ENCODE measurements at places on chromosomes 1 and 21. TPM values are rescaled to one million over a fixed set of nuclear protein-coding genes. Genes with fewer than 3 reads are reported as not detected.

Gene ATP6V1G3
- not detected for total RNA-seq

Gene GPR137B
- 26.0 TPM for total RNA-seq

Gene ALDH4A1
- 26.4 TPM for total RNA-seq

Gene HSD3B2
- total RNA-seq: not detected

Gene PGLYRP3
- total RNA-seq: not detected

Gene ZNF124
- total RNA-seq: 15.6 TPM

DNA sequence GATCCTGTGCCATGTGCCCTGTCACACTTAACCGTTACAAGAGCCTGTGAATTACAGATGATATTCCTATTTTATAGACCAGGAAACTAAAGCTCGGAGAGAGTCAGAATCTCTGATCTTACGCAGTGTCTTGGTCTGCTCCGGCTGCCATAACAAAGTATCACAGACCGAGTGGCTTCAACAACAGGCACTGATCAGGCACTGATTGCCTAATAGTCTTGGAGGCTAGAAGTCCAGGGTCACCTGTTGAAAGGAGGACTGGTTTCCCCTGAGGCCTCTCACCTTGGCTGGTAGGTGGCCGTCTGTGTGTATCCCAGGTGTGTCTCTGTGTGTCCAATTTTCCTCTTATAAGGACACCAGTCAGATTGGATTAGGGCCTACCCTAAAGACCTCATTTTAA is 31.5 kb upstream of the KCNE2 start:
- H3K4me3 ChIP-seq: no peak overlapping the region
- H3K27ac ChIP-seq: no peak overlapping the region

GRCh38 chr1:75099581-75099980 is 34.6 kb upstream of the LHX8 start:
- H3K4me3 ChIP-seq: no peak overlapping the region
- no peaks in the 10 kb centered on the region for H3K27me3 ChIP-seq
- H3K4me1 ChIP-seq: no peaks in the 10 kb centered on the region
- DNase-seq: no peak

GRCh38 chr1:91901231-91901630 is 15.3 kb upstream of the TGFBR3 start:
- no peak overlapping the region for H3K4me3 ChIP-seq
- H3K27ac ChIP-seq: 0 out of 2 replicates have a peak overlapping the region, but pooled peaks have one; percentile 42
- H3K4me1 ChIP-seq: peaks cover 17% of the 10 kb centered on the region
- no peak for DNase-seq

DNA sequence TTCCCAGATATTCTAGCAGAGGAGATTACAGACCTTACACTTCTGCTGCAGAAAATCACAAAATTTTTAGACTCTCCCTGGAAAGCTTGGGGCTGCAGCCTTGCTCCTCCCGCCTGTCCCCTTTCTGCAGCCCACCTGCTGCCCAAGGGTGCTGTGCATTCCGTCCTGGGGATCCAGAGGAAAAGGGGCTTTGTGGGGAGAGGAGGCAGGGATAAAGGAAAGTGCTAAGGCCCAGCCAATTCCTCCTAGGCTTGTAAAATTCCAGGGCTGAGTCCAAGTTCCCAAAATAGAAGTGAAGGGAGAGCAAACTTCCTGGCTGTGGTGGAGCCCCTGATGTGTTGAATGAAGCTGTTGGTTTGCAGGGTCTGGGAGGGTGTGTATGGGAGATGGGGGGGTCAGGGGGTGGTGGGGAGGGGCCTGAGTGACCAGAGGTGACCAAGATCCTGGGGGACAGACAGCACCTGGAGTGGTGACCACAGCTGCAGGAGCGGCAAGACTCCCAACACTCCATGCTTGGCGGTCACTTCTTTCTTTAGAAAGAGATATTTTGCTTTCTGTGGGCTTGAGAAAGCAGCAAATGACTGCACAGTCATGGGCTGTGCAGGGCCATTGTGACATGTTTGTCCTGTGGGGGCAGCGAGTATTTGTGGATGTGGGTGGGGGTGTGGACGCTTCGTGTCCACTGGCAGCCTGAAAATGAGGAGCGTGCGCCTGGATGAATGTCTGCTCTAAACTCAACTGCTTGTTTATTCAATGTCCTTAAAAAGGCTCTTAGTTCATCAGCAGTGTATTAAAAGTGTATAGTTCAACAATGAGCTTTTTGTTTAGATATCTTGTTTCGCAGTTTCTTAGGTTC is 68.4 kb downstream of the TLR5 start:
- no peak for DNase-seq
- H3K27ac ChIP-seq: no peak overlapping the region
- peaks cover 53% of the 10 kb centered on the region for H3K27me3 ChIP-seq
- H3K36me3 ChIP-seq: no peaks in the 10 kb centered on the region
- no peaks in the 10 kb centered on the region for H3K4me1 ChIP-seq

- H3K4me1 ChIP-seq: no peaks in the 10 kb centered on the region
- H3K4me3 ChIP-seq: no peak overlapping the region
- no peak overlapping the region for H3K27ac ChIP-seq
- no peaks in the 10 kb centered on the region for H3K36me3 ChIP-seq
- peak; percentile 32 for DNase-seq
These were observed 158.5 kb downstream of the KCNJ6 start for GRCh38 chr21:37757606-37758376.

- no peaks in the 10 kb centered on the region for H3K27me3 ChIP-seq
- no peak overlapping the region for H3K27ac ChIP-seq
- DNase-seq: no peak
These were observed 14.6 kb downstream of the PYCR2 start for GRCh38 chr1:225909477-225909876.

DNA sequence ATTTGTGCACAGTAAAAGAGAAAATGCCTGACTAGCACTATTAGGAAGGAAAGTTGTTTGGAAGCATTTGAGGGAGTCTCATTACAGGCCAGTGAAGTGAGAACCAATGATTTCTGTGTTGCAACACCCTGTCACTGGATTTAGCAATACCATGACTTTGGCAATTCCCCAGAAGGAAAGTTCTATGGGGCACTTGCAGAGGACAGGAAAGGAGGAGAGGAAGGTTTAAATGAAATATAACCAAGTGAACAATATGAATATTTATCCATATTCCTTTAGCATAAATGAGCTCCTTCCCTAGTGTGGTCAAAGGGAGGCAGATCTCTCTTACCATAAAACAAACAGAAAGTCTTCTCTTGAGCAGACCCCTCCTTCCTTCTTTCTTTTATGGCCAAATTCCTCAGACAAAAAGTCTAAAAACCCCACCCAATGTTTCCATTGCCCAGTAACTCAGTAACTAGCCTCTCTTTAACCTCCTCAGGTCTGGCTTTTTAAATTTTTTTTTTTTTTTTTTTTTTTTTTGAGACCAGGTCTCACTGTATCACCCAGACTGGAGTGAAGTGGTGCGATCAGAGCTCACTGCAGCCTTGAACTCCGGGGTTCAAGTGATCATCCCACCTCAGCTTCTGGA is 5.5 kb downstream of the TLR5 start:
- peak; percentile 79 for DNase-seq
- 0 out of 2 replicates have a peak, but pooled peaks cover 7% of the 10 kb centered on the region for H3K27me3 ChIP-seq
- H3K4me1 ChIP-seq: peaks cover 31% of the 10 kb centered on the region
- H3K27ac ChIP-seq: no peak overlapping the region
- no peaks in the 10 kb centered on the region for H3K36me3 ChIP-seq

- no peak overlapping the region for H3K4me3 ChIP-seq
- H3K27me3 ChIP-seq: no peaks in the 10 kb centered on the region
- DNase-seq: no peak
- H3K27ac ChIP-seq: no peak overlapping the region
- no peaks in the 10 kb centered on the region for H3K4me1 ChIP-seq
- H3K36me3 ChIP-seq: no peaks in the 10 kb centered on the region
These were observed 840.9 kb downstream of the LTN1 start for GRCh38 chr21:28151758-28152157.

- H3K36me3 ChIP-seq: no peaks in the 10 kb centered on the region
- H3K4me1 ChIP-seq: peaks cover 7% of the 10 kb centered on the region
- no peak for DNase-seq
- H3K27ac ChIP-seq: no peak overlapping the region
- H3K27me3 ChIP-seq: no peaks in the 10 kb centered on the region
- H3K4me3 ChIP-seq: no peak overlapping the region
These were observed 348.9 kb downstream of the ASTN1 start for GRCh38 chr1:176815621-176816020.

DNA sequence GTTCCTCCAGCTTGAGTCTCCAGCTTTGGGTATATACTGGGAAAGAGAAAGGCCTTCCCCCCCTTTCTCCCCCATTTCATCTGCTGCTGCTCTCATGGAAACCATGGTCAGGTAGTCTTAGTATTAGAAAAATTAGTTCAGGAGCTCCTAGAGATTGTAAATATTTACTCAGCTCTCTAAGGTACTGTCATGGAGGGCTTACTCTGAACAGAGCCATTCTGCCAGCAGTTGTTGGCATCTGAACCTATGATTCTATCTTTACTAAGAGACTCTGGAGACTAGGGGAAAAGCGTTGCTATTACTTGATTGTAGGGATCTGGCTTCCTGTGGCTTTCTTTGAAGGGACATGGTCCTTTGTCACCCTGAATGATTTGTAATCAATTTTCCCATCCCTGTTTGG is 6.1 kb downstream of the INTS3 start:
- no peaks in the 10 kb centered on the region for H3K36me3 ChIP-seq
- DNase-seq: peak; percentile 30
- 0 out of 2 replicates have a peak, but pooled peaks cover 8% of the 10 kb centered on the region for H3K4me1 ChIP-seq
- no peak overlapping the region for H3K27ac ChIP-seq

DNA sequence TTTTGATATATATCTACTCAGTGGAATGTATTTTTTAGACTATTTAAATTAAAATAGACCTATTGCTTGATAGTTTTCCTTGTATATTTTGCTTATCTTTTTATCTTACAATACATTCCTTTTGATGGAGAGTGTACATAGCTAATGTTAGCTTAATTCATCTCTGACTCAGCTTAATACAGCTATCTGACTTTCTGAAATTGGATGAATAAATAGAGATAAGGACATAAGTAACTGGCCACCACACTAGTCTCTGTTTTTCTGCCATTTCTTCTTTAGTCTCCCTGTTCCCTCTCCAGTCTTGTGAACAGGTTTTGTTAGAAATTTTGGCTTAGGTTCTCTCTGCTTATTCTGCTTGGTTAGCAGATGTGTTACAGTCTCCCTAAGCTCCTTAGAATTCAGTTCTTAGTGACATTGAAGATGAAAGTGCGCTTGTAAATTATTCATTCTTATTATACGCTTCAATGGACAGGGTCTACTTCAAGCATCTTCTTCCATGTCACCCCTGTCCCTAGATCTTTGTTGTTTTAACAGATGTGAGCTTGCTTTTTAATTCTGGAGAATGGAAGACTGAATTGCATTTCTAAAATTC is 59.6 kb downstream of the XPR1 start:
- H3K4me1 ChIP-seq: peaks cover 3% of the 10 kb centered on the region
- no peaks in the 10 kb centered on the region for H3K36me3 ChIP-seq
- no peak overlapping the region for H3K27ac ChIP-seq
- H3K27me3 ChIP-seq: no peaks in the 10 kb centered on the region

DNA sequence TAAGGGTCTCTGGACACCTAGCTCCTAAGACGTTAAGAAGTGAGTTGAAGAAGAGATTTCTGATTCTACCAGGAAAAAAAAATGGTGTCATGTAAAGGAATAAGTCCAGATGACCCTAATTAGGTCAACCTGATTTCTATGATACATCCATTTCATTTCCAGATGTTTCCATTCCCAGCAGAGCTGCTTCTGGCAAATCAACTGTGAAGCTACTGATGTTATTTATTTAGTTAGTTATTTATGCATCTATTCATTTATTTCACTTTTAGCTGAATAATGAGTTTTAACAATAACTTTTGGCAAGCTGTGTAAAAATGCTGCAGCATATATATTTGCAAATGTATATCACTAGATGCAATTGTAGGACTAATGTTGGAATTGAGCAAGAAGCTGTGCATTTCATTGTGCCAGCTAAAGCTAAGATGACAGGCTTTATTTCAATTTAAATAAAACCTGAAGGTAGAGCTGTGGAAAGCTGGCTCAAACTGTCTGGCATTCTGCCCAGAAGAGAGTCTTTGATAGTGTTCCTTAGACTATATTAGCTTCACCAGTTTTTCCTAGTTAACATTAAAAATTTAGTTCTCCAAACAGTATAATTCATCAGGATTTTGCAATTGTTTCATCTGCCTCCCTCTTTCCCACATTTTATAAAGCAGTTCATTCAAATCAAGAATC is 1164.4 kb upstream of the ADGRL4 start:
- no peaks in the 10 kb centered on the region for H3K36me3 ChIP-seq
- H3K4me3 ChIP-seq: no peak overlapping the region
- no peaks in the 10 kb centered on the region for H3K4me1 ChIP-seq
- H3K27me3 ChIP-seq: no peaks in the 10 kb centered on the region
- DNase-seq: no peak

GRCh38 chr1:212974711-212975110 is 24.4 kb downstream of the VASH2 start:
- H3K27ac ChIP-seq: no peak overlapping the region
- no peaks in the 10 kb centered on the region for H3K4me1 ChIP-seq
- no peak for DNase-seq
- no peak overlapping the region for H3K4me3 ChIP-seq
- peaks cover 23% of the 10 kb centered on the region for H3K27me3 ChIP-seq

- H3K4me3 ChIP-seq: peak overlapping the region; percentile 78
- H3K36me3 ChIP-seq: no peaks in the 10 kb centered on the region
- peak overlapping the region; percentile 79 for H3K27ac ChIP-seq
- DNase-seq: peak; percentile 67
- peaks cover 27% of the 10 kb centered on the region for H3K4me1 ChIP-seq
- H3K27me3 ChIP-seq: no peaks in the 10 kb centered on the region
These were observed 2.3 kb downstream of the IL6R start for GRCh38 chr1:154407198-154408091.

- H3K27me3 ChIP-seq: no peaks in the 10 kb centered on the region
- H3K36me3 ChIP-seq: no peaks in the 10 kb centered on the region
- H3K27ac ChIP-seq: no peak within 1 kb of the TSS
- no peak within 1 kb of the TSS for H3K4me3 ChIP-seq
- DNase-seq: no peak
- no peaks in the 10 kb centered on the region for H3K4me1 ChIP-seq
These were observed at the start of gene RGS18 for GRCh38 chr1:192158181-192158580. Gene RGS18 (plus strand): TSS chr1:192158462. CDS start chr1:192158638, 176 bp downstream.

GRCh38 chr1:10785728-10786638 is 10.5 kb downstream of the CASZ1 start:
- peaks cover 46% of the 10 kb centered on the region for H3K27me3 ChIP-seq
- H3K4me1 ChIP-seq: no peaks in the 10 kb centered on the region
- no peak overlapping the region for H3K4me3 ChIP-seq
- H3K36me3 ChIP-seq: no peaks in the 10 kb centered on the region

DNA sequence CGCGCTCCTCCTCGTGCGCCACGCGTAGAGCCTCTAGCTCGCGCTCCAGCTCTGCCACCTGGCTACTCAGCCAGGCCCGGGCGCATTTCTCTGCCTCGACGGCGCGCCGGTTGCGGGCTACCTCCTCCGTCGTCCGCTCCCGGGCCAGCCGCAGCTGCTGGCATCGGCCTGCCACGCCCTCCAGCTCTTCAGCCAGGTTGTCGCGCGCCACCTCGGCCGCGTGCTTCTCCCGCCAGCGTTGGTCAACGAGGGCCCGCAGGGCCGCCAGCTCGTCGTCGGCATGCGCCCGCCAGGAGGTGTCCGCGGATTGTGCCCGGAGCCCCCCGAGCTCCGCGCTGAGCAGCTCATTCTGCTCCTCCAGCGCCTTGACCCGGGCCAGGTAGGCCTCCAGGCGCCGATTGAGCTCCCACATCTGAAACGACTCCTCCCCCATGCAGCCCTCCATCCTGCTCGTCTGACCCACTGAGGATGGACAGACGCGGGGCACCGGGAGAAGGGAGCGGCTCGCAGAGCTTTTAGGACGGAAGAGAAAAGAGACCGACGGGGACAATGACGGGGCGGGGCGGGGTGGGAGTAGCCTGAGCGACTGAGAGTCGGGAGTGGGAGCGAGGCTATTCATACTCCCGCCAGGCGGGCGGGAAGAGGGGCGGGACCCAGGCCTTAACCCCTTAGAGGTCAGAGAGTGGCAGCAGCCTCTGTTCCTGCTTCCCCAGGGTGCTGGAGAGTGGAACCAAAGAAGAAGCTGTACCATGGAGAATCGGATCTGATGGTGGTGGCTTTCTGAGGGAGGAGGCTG is at the start of gene NES:
NES (minus strand) TSS at position 588 of the 796 bp plus-strand sequence; CDS start at position 445, 143 bp downstream.
- H3K36me3 ChIP-seq: no peaks in the 10 kb centered on the region
- peak within 1 kb of the TSS; percentile 65 for H3K4me3 ChIP-seq
- DNase-seq: peak; percentile 67

All from GM23248 (cell line).